T-helper 2 cell treated with Interferon-gamma antibody and Interleukin-4, amounts not matched to agents 100 ng/mL and 5 ng/mL, for 36 hours (primary cell): ENCODE measurements at places on chromosomes 3 and 15. TPM values are rescaled to one million over a fixed set of nuclear protein-coding genes. Genes with fewer than 3 reads are reported as not detected.

FRMD4B gene
- 19.9 and 20.9 TPM in 2 replicates for total RNA-seq

CHRNA5 gene
- 3.8 and 5.0 TPM in 2 replicates for total RNA-seq

CHRNA3 gene
- total RNA-seq: not detected in 2 replicates

RETNLB gene
- total RNA-seq: not detected in 2 replicates

FAIM gene
- total RNA-seq: 2.4 and 3.0 TPM in 2 replicates

LYZL4 gene
- not detected in 2 replicates for total RNA-seq

FAM174B gene
- total RNA-seq: 2.7 and 4.3 TPM in 2 replicates

CHRM5 gene
- total RNA-seq: not detected in 2 replicates

TTLL13 gene
- total RNA-seq: 0.34 and 1.1 TPM in 2 replicates

BCL2A1 gene
- total RNA-seq: 17.5 and 20.0 TPM in 2 replicates

MLF1 gene
- 0.25 and 0.50 TPM in 2 replicates for total RNA-seq

TMC3 gene
- not detected in 2 replicates for total RNA-seq

CCDC191 gene
- 3.0 TPM in 2 replicates for total RNA-seq

HTR3E gene
- total RNA-seq: not detected in 2 replicates

CASR gene
- total RNA-seq: 0.02 TPM in 1 of 2 replicates, not detected in the other

GPR62 gene
- total RNA-seq: not detected in 2 replicates

UBE3A gene
- 84.8 and 91.6 TPM in 2 replicates for total RNA-seq

NPAP1 gene
- not detected in 2 replicates for total RNA-seq

MCF2L2 gene
- 4.3 and 5.5 TPM in 2 replicates for total RNA-seq

GOLGA8G gene
- 0.05 TPM in 1 of 2 replicates, not detected in the other for total RNA-seq

GCHFR gene
- 40.3 and 41.4 TPM in 2 replicates for total RNA-seq

WDR93 gene
- not detected in 2 replicates for total RNA-seq

GUCA1C gene
- total RNA-seq: not detected in 2 replicates
